ENCODE measurements at places on chromosomes 11 and 22. TPM values are rescaled to one million over a fixed set of nuclear protein-coding genes. Genes with fewer than 3 reads are reported as not detected.

The SMTN gene
- total RNA-seq = 79.4 TPM

The WNT7B gene
- total RNA-seq = under 0.01 TPM

The CELSR1 gene
- total RNA-seq = 2.1 TPM

The OR2AT4 gene
- not detected for total RNA-seq

All from fibroblast of lung (primary cell).